ENCODE measurements at places on chromosomes 16 and 17. TPM values are rescaled to one million over a fixed set of nuclear protein-coding genes. Genes with fewer than 3 reads are reported as not detected.

The FOXL1 gene
- not detected for total RNA-seq

- no peak for DNase-seq
Measured at GRCh38 chr16:21990381-21990944, 10.5 kb downstream of the PDZD9 start.

GRCh38 chr16:81511371-81511770 lies 66.8 kb downstream of the CMIP start:
- no peak for DNase-seq

The OTOA gene
- 0.19 TPM for total RNA-seq

GRCh38 chr16:50372611-50373344 lies 4.0 kb upstream of the BRD7 start:
- DNase-seq, result no peak

- DNase-seq, result no peak
Measured at GRCh38 chr16:84766978-84767773, 52.6 kb upstream of the CRISPLD2 start.

DNA sequence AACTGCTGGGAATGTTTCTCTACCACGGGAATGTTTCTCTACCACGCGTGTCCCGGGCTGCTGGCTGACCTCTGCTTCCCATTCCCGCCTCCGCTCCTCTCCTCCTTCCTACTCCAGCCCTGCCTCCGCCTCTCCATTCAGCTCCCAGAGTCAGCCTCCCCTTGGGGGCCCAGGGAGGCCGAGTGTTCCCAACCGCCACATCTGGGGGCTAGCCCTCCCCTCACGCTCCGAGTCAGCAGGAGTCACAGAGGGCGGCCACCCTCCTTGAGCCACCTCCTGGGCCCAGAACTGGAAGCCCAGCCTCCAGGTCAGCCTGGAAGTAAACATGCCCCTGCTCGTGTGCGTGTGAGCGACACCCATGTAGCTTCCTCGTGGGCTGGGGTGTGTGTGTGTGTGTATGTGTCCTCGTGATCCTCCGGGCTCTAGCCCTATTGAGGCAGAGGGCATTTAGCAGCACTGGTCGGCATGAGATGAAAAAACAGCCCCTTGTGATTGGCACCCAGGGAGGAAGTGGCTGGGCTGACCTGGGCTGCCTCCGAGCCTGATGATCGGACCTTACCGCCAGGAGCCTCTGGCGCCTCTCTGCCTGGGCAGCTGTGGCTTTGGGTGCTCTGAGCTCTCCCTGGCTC lies 7.3 kb downstream of the CYGB start:
- DNase-seq, result no peak

DNA sequence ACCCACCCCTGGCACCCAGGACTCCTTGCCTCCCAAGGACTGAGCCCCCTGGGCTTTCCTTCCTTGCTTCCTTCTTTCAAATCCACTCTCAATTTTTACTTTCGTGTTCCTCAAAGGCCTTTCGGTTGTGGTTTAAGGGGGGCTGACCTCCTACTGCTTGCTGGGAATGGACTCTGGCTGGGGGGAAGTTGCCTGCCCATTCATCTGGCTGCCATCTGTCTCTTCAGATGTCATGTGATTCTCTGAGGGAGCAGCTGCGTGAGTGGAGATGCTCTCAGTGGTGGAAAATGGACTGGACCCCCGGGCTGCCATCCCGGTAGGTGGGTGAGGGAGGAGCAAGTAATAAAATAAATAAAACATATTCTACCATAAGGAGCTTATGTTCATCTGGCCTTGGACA lies 93.8 kb upstream of the RPRML start:
- DNase-seq, result peak; percentile 9

DNA sequence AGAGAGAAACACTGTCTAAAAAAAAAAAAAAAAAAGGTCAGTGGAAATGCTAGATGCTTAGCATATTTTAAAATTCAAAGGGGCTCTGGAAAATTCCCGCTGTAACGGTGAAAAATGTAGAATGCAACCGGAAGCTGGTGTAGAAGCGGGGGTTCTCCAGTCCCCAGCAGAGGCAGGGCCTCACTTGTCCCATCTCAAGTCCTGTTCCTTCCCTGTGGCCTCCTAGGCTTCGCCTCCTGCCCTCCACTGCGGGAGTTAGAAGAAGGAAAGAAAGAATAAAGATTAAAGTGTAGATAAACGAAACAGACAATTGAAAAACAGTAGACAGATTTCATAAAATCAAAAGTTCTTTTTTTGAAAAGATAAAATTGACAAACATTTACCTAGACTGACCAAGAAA lies 14.8 kb upstream of the ZNF287 start:
- DNase-seq, result no peak

The TSR1 gene
- total RNA-seq, result 31.9 TPM

- no peak for DNase-seq
Measured at GRCh38 chr17:45942284-45942683, 47.9 kb downstream of the MAPT start.

- no peak for DNase-seq
Measured at GRCh38 chr16:1654505-1655268, 23.4 kb upstream of the JPT2 start.

GRCh38 chr17:9204637-9205329 lies 183.5 kb downstream of the NTN1 start:
- no peak for DNase-seq

DNA sequence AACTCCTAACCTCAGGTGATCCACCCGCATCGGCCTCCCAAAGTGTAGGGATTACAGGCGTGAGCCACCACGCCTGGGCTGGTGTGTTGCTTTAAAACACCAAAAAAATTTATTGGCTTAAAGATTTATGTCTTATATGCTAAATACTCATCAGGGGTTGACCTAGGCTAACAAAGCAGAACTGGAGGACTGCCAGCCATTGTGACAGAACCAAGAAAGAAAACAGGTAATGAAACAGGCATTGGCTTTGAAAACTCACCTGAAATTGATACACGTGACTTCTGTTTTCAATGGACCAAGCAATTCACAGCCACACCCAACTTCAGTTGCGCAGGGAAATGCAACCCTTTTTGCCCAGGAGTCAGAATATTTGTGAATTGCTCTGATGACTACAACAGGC lies 4.9 kb upstream of the PHAF1 start:
- DNase-seq, result no peak

The BLTP2 gene
- total RNA-seq, result 124 TPM

- DNase-seq, result no peak
Measured at GRCh38 chr16:20798364-20798763, 7.9 kb downstream of the ERI2 start.

The SCNN1B gene
- not detected for total RNA-seq

DNA sequence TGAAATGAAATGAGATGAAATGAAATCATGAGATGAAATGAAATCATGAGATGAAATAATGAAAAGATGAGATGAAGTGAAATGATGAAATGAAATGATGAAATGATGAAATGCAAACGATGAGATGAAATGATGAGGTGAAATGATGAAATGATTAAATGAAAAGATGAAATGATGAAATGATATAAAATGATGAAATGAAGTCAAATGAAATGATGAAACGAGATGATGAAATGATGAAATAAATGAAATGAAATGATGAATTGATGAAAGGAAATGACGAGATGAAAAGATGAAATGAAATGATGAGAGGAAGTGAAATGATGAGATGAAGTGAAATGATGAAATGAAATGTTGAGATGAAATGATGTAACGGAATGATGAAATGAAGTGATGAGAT lies 595.6 kb downstream of the TP53TG3F start:
- DNase-seq, result no peak

The PLD6 gene
- 7.5 TPM for total RNA-seq

DNA sequence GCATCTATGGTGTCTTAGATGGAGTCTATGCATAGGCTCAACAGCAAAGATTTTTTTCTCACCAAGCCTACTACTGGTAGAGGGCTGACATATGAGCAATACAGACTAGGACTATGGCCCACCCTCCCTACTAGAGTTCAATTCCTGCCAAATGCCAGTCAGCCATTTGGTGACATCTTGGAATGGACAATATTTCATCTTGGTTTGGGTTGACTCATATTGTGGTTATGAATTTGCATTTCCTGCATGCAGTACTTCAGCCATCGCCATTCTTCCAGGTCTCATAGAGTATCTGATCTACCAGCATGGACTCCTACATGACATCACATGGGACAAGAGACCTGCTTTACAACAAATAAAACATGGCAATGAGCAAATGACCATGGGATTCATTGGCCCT lies 778.1 kb upstream of the SOX9 start:
- no peak for DNase-seq

The MRM1 gene
- 0.81 TPM for total RNA-seq

- DNase-seq, result peak; percentile 92
Measured at GRCh38 chr17:65039336-65039988, 17.1 kb downstream of the GNA13 start.

DNA sequence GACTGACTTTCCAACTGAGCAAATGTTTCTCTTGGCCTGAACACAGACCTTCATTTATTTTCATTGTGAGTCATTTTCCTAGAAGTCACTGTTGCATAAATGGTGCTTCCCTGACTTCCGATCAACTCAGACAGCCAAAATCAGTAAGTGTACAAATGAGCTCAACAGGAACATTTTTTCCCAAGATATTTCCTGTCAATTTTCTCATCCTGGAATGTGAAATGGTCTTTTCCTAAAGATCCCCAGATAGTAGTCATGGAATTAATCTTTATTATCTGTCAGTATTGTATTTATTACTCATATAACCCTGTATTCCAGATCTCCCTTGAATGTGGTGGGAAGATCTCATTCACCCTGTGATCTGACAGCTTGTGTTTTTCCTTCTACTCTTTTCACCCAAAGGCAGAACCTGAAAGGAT lies 360.3 kb upstream of the KIF2B start:
- DNase-seq, result no peak

DNA sequence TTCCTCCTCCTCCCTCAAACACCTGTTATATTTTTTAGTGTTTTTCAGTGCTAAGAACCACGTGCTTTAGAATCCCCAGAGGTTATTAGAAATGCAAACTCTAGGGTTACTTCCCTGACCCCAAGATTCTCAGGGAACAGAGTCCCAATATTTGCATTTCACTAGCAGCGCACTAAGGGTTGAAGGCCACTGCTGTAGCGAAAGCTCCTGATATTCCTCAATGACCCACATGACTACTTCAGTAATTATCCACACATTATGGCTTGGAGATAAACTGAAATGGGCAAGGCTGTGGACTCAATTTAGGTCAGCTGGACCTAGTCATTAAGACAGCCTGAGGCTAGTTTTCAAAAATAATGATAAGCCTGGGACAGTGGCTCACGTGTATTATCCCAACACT lies 78.5 kb upstream of the BCAR1 start:
- no peak for DNase-seq

- DNase-seq, result no peak
Measured at GRCh38 chr16:89189358-89190025, 10.8 kb downstream of the SLC22A31 start.

The MMD gene
- 17.4 TPM for total RNA-seq

The TAT gene
- total RNA-seq, result not detected

The EVPL gene
- 0.14 TPM for total RNA-seq

- DNase-seq, result no peak
Measured at GRCh38 chr17:57860414-57860999, 10.7 kb upstream of the MRPS23 start.

GRCh38 chr17:15239491-15239890 lies 25.6 kb downstream of the PMP22 start:
- DNase-seq, result no peak

DNA sequence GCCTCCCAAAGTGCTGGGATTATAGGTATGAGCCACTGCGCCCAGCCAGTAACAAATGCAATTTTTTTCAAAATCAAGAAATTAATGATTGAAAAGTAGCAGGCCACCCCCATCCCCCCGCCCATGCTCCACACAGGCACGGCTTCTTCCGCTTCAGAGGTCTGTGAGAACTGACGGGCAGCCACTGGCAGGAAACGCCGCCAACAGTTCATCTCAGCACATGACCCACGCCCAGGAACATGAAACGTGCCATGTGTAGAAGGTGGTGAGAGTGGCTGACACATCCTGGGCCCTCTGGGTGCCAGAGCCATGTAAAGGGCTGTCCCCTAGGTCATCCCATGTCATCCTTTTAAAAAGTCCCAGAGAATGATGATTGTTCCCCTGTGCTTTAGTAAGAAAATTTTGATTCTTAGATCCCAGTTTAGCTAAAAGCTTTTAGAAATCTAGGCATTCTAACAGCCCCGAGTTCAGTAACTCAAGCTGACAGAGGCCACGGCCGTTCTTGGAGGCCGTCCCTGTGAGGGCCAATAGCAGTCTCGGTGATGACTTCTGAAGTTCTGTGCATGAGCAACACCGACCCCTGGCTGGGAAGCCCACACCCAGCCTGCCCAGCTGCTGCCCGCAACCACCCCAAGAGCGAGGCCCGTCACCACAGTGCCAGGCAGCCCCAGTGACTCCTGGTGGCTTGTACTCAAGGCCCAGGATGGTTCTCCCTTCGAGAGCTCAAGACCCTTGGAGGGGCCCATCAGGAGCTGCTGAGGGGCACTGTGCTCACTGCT lies 52.1 kb downstream of the KLHDC4 start:
- peak; percentile 57 for DNase-seq

DNA sequence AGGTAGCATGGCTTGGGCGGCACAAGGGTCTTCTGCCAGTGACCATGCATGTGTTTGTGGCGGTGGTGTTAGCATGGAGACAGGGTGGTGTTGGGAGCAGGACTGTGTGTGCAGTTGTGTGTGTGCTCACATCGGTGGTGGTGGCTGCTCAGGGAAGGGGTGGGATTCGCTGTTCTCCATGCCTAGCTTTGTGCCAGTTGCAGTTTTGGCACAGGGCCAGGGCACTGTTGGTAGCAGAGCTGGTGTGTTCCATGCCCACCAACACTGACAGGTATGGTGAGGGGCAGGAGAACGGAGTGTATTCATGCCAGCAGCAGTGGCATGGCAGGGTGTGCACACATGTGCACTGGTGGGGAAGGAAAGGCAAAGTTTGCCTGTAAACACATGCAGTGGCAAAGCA lies 77.3 kb upstream of the TEKT1 start:
- DNase-seq, result no peak

DNA sequence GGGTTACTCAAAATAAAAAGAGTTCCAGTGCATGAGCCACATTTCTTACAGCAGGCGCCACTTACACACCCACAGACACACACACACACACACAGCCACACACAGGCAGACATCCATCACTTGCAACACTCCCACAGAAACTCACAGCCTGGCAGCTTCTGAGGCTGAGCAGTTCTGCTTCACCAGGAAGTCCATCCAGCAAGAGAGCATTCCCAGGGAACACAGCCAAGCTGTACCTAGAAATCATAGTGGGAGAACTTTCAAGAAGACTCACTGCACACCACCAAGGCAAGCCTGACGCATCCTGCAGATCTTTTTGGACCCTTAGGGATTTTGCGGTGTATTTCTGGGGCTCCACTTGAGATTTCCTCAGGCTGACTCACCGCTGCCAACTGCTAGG lies 140.9 kb upstream of the WSB1 start:
- DNase-seq, result no peak

- DNase-seq, result no peak
Measured at GRCh38 chr17:12591021-12591735, 74.5 kb upstream of the MYOCD start.

- no peak for DNase-seq
Measured at GRCh38 chr17:17741349-17742023, 60.2 kb downstream of the RAI1 start.

The ZACN gene
- 0.69 TPM for total RNA-seq

Measured in CD4-positive, alpha-beta T cell (primary cell).